NCI-H1930 (cell line): ENCODE measurements at places on chromosomes 3 and 15.

DNA sequence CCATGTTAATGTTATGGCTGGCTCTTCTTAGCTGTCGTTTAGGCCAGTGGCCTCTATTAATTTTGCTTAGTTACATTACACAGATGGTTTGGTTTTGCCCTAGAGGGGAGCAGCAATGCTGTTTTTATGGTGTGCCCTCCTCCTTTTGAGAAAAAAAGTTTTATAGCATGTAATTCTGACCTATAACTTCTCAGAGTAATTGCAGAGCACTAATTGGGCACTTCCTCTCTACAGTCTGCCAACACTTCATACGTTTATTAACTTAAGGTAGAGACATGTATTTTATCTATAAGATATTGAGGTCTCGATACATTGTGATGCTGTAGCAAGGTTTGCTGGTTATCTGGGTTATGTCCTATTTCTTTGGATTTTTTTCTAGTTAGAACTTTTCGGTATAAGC lies 12.2 kb downstream of the SLC25A26 start:
- no peak for DNase-seq

DNA sequence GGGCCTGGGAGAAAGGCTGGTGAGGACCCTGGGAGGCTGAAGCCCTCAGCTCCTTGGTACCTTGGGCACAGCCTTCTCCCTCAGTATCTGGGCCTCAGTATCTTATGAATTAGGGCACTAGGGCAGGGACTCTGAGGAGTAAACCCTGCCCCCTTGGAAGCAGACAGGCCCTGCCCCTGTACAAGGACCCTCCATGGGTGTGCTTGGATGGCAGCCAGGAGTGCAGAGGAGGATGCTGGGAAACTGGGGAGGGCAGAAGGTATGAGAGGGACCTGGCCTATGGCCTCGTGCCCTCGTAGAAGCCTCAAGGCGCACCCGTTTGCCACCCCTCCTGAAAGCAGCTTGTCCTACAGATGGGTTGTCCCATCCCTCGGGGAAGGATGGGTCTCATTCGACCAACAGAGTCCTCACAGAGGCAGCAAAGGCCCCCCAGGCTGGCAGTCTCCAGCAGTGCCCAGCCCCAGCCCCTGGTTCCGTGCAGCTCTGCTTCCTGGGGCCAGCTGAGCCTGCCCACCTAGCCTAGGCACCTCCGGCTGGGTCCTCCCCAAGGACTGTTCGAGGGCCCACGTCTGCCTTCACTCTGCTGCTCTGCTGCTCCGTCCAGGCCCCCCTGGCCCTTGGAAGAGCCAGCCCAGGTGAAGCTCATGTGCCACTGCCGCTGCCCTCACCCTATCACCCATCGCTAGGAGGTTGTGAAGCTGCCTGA lies 15.3 kb upstream of the SEMA3F start:
- DNase-seq: no peak

GRCh38 chr3:52962160-52962559 lies 64.8 kb upstream of the STIMATE start:
- DNase-seq: no peak

- no peak for DNase-seq
These were observed 159.4 kb downstream of the ZIC4 start for GRCh38 chr3:147246906-147247305.

GRCh38 chr3:76525726-76526125 lies 514.2 kb upstream of the ROBO2 start:
- DNase-seq: no peak

- no peak for DNase-seq
These were observed 16.1 kb downstream of the LYSMD2 start for GRCh38 chr15:51721199-51721960.

DNA sequence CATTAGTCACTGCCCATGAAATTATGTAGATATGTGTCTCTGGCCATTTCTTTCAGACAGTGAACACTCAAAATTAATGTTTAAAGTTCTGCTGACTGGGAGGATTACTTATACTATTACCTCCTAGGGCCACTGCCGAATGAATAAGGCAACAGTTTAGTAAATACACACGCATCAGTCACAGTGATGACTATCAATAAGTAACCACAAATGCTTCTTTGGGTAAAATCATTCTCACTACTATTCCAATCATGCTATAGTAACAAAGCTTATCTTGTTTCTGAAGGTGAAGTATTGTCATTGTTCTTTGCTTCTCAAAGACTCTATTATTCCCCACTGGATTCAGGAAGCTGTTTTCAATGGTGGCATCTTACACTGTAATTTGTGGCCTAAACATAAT lies 478.8 kb downstream of the EPHA3 start:
- DNase-seq: no peak

DNA sequence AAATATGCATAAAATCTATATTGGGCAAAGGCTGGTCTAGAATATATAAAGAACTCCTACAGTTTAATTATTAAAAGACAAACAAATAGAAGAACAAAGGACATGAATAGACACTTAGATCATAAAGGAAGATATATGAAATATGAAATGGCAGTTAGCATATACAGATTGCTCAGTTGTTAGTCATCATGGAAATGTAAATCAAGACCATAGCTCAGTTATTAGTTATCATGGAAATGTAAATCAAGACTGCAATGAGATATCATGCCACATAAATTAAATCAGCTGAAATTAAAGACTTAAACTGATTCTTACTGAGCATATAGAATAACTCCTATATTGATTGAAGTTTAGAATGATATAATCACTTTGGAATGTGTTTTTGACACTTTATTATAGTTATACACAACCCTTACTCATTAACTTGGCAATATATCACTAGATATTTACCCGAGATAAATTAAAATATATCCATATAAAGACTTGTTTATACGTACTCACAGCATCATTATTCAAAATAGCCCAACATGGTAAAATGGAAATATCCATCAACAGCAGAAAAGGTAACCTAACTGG lies 45.2 kb upstream of the GOLGA8B start:
- no peak for DNase-seq

- DNase-seq: no peak
These were observed 5.1 kb downstream of the MAGEL2 start for GRCh38 chr15:23642413-23643044.
